ENCODE measurements at places on chromosomes 2 and 18. TPM values are rescaled to one million over a fixed set of nuclear protein-coding genes. Genes with fewer than 3 reads are reported as not detected.

DNA sequence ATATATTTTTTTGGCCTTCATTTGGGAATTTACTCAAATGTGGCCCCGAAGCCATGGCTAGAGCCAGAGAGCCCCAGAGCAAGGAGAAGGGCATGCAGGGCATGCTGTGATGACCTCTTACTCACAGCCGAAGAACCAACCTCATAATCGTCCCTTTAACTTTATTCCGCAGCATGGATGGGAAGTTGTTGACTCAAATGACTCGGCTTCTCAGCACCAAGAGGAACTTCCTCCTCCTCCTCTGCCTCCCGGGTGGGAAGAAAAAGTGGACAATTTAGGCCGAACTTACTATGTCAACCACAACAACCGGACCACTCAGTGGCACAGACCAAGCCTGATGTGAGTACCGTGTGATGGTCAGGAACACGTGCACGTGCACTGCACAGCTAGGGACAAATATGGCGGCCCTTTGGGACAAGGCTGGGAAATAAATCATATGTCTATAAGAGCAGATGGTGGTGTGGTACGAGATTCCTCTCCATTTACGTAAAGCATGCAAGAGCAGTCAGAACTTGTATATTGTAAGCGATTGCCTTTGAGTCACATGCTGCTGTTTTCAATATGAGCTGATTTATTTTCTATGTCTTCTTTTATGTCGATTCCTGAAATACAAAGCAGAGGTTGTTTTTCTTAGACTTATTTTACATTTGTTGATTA is 280.9 kb downstream of the NEDD4L start:
- DNase-seq: no peak

DNA sequence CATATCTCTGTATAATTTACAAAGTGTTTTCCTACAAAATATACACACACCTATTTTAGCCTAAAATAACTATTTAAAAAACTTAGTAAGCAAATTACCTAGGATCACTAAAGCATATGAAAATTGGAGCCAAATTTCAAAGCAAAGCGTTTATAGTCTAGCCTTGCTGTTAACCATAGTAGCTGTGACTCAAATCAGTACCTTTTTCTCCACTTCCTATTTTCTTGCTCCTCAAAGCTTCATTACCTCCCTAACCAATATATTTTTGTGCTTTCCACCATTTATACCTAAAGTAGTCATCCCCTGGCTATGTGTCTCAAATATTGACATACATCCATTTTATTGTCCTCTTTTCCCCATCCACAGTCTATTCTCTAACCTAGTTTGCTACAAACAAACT is 73.1 kb downstream of the ERBB4 start:
- DNase-seq: no peak

DNA sequence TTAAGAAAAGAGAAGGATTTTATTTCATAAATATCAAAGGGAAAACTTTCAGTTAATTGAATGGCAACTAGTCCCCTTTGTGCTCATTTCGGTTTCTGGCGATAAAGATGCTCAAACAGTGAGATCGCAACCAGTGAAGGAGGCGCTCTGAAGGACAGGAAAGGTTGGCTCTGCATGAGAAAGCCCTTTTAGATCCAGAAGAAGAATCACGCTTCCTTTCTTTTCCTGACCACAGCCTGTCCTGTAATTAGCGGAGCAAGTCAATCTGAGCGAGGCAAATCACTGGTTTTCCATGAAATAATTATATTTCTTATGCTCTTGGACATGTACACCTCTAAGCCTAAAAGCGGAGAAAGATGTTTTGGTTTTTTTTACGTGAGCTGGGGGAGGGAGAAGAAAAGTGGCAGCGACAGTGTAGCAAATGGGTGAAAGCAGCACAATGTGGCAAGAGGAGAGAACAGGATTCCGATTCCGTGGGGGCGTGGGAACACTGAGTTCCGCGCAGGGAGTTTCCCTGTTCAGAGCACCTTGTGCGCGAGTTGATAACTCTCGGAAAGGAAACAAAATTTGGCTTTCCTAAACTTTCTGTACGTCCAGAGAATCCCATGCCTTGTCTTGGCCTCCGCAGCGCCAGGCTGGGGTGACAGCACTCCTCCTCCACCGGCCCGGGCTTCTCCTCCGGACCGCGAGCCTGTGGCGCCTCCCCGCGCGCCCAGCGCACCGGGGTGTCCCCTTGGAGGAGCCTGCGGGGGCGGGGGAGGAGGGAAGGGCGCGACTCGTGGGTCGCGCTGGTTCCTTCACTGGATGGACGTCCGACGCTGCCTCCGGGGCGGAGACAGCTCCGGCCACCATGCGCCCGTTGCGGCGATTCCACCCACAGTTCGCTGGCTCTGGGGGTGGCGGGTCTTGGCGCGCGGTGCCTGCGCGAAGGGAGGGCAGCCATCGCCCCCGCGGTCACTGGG is 620 bp upstream of the SLC9A2 start:
- DNase-seq: no peak

DNA sequence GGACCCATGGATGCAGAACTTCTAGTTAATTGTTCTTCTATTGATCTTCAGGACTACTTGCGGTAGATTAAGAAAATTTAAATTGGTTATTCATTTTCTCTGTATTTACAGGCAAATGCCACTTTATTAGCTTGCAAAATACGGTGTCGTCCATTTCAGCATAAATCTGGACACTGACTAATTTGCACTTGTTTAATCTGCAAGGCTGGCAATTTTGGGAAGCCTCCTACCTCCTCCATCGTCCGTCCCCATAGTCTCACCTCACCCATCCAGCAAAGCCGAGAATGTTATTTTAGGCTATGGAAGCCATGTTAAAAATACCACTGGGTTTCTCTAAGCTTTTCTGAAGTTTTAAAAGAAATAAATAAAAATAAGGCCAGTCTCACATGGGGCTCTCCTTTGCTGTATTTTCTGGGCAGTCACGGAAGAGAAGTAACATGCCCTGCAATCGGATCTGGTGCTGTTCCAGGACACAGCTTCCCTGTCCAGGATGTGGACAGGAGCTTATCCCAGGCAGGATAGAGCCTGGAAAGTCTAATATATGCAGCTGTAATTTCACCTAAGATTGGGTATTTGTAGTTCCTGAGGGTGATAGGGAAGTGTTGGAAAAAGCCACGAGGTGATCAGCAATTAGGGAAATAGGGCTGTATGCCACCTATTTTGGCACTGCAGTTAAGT is 17.4 kb downstream of the TMEM178A start:
- DNase-seq: no peak

DNA sequence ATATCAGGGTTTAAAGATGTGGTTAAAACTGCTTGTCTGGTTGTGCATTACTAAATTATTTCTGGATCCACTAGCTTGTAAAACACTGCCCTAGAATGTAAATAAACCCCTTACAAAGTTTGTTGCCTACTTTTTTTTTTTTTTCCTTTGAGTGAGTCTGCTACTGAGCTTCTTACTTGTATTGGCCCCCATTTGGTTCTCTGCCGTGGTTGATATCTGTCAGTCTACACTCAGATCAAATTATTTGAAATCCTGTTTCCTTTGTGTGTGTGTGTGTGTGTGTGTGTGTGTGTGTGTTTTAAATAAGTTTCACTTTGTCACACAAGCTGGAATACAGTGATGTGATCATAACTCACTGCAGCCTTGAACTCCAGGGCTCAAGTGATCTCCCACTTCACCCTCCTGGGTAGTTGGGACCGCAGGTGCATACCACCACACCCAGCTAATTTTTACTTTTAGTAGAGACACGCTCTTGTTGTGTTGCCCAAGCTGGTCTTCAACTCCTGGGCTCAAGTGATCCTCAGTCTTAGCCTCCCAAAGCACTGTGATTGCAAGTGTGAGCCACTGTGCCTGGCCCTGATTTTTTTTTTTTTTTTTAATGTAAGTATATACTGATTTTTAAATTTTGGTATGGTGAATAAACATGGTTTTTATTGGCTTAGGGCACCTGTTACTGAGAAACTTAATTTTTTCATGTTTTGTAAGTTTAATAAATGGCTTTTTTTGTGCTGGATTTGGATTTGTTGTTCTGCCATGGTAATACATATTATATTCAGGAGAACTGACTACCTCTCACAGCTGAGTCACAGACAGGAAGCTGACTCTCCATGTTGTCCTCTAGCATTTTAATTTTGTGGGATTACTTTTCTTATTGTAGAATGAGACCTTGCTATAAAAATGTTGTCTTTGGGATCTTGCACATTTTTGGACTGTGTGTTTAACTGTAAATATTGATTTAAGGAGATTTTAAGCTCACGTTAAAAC is 48.5 kb downstream of the MAP4K4 start:
- no peak for DNase-seq

DNA sequence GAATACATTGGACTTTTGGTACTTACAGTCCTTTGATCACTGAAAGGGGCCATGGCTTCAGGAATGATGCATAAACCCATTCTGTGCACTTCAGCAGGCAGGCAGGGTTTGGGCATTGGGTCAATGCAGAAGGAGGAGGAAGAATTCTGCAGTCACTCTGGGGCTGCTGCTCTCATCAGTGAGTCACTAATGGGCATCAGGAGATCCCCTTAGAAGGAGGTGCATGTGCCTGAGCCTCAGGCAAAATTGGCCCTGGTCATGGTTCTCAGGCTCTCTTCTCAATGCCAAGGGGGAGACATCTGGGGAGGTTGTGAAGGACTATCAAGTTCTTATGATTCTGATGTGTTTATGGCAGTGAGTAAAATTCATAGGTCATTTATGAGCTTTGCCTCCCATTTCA is 52.0 kb upstream of the TNP1 start:
- DNase-seq: no peak

- no peak for DNase-seq
Observed at GRCh38 chr2:120760446-120761135, 24.9 kb downstream of the GLI2 start.

DNA sequence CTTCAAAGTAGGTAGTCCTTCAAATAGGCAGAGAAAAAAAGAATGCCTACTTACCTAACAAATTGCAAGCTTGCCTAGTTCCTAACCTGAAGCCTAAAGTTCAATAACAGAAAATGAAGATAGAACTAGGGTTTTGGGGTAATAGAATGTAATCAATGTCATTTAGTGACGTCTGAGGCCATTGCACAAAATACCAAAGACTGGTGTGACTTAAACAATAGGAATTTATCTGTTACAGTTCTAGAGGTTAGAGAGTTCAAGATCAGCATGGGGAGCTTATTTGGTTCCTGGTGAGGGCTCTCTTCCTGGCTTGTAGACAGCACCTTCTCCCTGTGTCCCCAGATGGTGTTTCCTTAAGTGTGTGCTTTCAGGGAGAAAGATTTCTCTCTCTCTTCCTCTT is 4.7 kb upstream of the NPC1 start:
- no peak for DNase-seq

DNA sequence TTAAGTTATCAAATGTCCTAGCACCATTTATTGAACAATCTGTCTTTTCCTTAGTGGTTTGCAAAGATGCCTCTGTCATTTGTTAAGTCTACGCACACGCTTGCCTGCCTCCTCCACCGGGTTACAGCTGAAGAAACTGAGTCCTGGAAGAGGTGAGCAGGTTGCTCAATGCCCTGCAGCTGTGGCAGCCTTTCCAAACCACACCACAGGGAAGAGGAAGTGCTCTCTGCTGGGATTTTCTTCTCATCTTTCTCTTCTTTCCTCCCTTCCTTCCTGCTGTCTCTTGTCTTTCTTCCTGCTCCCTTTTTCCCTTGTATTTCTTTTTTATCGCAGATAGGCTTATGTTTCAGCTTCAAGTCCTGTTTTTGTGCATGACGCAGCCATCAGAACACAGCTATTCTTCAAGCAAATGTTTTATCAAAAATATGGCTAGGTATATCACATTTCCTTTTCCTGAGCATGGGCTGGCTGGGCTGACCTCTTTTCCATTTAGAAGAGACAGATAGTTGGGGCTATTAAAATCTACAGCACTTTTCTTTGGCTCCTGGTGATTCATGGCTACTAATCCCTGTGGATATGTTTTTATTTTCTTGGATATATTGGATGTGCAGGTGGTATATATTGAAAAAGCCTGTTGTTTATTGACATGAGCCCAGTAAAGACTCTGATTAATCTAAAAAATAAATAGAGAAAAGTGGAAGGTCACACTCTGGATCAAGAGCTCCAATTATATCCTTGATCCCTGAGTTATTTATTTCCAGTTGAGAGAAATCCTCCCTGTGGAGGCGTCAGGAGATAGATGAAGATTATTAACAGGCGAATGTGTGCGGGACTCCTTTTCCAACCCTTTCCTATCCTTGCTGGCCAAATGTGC is 214.6 kb downstream of the TSN start:
- DNase-seq: no peak

- DNase-seq: no peak
Observed at GRCh38 chr2:85933753-85934594, 45.2 kb upstream of the ST3GAL5 start.

- DNase-seq: no peak
Observed at GRCh38 chr2:107681936-107682335, 144.8 kb upstream of the RGPD4 start.

ZNF521 gene
- not detected for total RNA-seq

LIMS2 gene
- total RNA-seq: 34.2 TPM

FEV gene
- total RNA-seq: not detected

SLC19A3 gene
- total RNA-seq: not detected

CNGA3 gene
- not detected for total RNA-seq

CD226 gene
- 113 TPM for total RNA-seq

FAM110C gene
- total RNA-seq: 0.21 TPM

CYP27C1 gene
- not detected for total RNA-seq

ZNF638 gene
- total RNA-seq: 101 TPM

ALMS1 gene
- total RNA-seq: 20.6 TPM

MOB4 gene
- total RNA-seq: 18.9 TPM

AFF3 gene
- total RNA-seq: 13.0 TPM

Measured in activated CD4-positive, alpha-beta T cell treated with anti-CD3 and anti-CD28 coated beads, Interleukin-2, amount 10 ng/mL, durations not matched to agents 7 days and 5 days (primary cell).